ENCODE measurements at places on chromosomes 6 and 20. TPM values are rescaled to one million over a fixed set of nuclear protein-coding genes. Genes with fewer than 3 reads are reported as not detected.

GRCh38 chr20:42734660-42735368 is 454.9 kb downstream of the PTPRT start:
- no peak for DNase-seq

DNA sequence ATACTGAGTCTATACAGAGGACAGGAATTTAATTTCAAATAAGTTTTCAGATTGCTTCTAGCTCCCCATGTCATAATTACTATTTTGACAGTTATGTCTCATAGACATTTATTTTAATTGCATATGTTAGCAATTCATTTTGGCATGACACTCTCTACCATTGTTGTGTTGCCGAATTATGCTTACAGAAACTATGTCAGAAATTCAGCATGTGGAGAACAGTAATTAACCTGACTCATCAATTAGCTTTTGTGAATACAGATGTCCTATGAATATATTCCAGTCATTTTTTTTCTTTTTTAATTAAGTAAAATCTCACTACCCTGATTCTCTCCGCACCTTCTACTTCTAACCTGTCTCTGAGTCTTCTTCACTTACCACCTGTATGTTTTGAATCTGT is 105.1 kb downstream of the NKAIN2 start:
- no peak for DNase-seq

The CDSN gene
- total RNA-seq, result not detected

The SRMS gene
- total RNA-seq, result not detected

The C20orf144 gene
- not detected for total RNA-seq

The MYT1 gene
- total RNA-seq, result not detected

The DDX27 gene
- total RNA-seq, result 31.1 TPM

The LKAAEAR1 gene
- total RNA-seq, result not detected
